Spinal cord (tissue), 10 donors: ENCODE measurements at places on chromosomes 3 and 15. TPM values are rescaled to one million over a fixed set of nuclear protein-coding genes. Genes with fewer than 3 reads are reported as not detected.

CELF6 gene
- total RNA-seq = 6.8 TPM

CRABP1 gene
- total RNA-seq = 1,461 TPM

GPR27 gene
- total RNA-seq = 10.8 TPM

DAZL gene
- not detected for total RNA-seq

CLK3 gene
- 23.8 TPM for total RNA-seq

CFAP100 gene
- total RNA-seq = 2.2 TPM

GP5 gene
- total RNA-seq = 0.69 TPM

PARP16 gene
- total RNA-seq = 5.0 TPM

SYNPR gene
- 9.9 TPM for total RNA-seq

SMCO1 gene
- total RNA-seq = not detected

TF gene
- total RNA-seq = 466 TPM

ANKRD34C gene
- 0.99 TPM for total RNA-seq

CGGBP1 gene
- total RNA-seq = 94.7 TPM

STRIT1 gene
- total RNA-seq = not detected

KNG1 gene
- total RNA-seq = 0.17 TPM

C3orf20 gene
- 0.06 TPM for total RNA-seq

DZIP1L gene
- total RNA-seq = 10.8 TPM

SPINK8 gene
- total RNA-seq = 1.0 TPM

CORO2B gene
- 15.9 TPM for total RNA-seq

TMC3 gene
- 0.11 TPM for total RNA-seq

TPRG1 gene
- 5.1 TPM for total RNA-seq

FMN1 gene
- 4.5 TPM for total RNA-seq

PRSS50 gene
- 0.50 TPM for total RNA-seq

LRRIQ4 gene
- total RNA-seq = 0.20 TPM

SLC12A1 gene
- total RNA-seq = 5.6 TPM

ATP8B4 gene
- 7.3 TPM for total RNA-seq

ZNF280D gene
- total RNA-seq = 53.4 TPM

DNAH1 gene
- 9.8 TPM for total RNA-seq

SPESP1 gene
- total RNA-seq = 2.4 TPM

DNAJC17 gene
- 47.4 TPM for total RNA-seq

SERINC4 gene
- total RNA-seq = 0.72 TPM

CHAC1 gene
- 4.6 TPM for total RNA-seq

SEMA3G gene
- total RNA-seq = 6.3 TPM

DLL4 gene
- 5.8 TPM for total RNA-seq

GPR156 gene
- 2.1 TPM for total RNA-seq

ACAD9 gene
- 35.8 TPM for total RNA-seq

ACP3 gene
- 1.3 TPM for total RNA-seq

ZNF80 gene
- 0.06 TPM for total RNA-seq

CACNA1D gene
- total RNA-seq = 37.5 TPM

FRMD5 gene
- total RNA-seq = 8.9 TPM

EPHB3 gene
- total RNA-seq = 11.7 TPM

ABHD14A gene
- total RNA-seq = 20.5 TPM

CIB2 gene
- 18.2 TPM for total RNA-seq

TLR9 gene
- total RNA-seq = 0.11 TPM

PARP3 gene
- 13.2 TPM for total RNA-seq

GOLGA8H gene
- total RNA-seq = 0.79 TPM

IL20RB gene
- 0.83 TPM for total RNA-seq

ILDR1 gene
- total RNA-seq = not detected

DAG1 gene
- 83.7 TPM for total RNA-seq

KBTBD8 gene
- 17.1 TPM for total RNA-seq

NTRK3 gene
- 62.7 TPM for total RNA-seq

CCDC14 gene
- 66.4 TPM for total RNA-seq

FETUB gene
- not detected for total RNA-seq

CRYGS gene
- total RNA-seq = 1.4 TPM
